ENCODE measurements at places on chromosomes 7 and 10.

GRCh38 chr7:92967238-92967637, 130.9 kb upstream of the CDK6 start:
- DNase-seq, result no peak

DNA sequence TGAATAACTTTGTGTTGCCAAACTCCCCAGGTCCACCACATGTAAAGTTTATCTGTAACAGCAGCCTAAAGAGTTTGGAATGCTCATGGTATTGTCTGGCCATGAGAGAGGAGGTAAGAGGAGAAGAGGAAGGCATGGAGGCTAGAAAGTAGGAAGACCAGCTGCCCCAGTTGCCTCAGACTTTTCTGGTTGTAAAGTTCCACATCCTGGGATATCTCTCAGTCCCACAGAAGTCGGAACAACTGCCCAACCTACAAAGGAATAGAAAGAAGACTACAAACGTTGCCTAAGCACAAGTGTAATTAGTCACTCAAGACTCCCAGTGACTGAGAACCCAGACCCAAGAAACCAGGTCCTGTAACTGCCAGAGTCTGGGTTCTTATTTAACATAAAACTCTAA, 47.3 kb downstream of the CREB3L2 start:
- DNase-seq, result no peak

DNA sequence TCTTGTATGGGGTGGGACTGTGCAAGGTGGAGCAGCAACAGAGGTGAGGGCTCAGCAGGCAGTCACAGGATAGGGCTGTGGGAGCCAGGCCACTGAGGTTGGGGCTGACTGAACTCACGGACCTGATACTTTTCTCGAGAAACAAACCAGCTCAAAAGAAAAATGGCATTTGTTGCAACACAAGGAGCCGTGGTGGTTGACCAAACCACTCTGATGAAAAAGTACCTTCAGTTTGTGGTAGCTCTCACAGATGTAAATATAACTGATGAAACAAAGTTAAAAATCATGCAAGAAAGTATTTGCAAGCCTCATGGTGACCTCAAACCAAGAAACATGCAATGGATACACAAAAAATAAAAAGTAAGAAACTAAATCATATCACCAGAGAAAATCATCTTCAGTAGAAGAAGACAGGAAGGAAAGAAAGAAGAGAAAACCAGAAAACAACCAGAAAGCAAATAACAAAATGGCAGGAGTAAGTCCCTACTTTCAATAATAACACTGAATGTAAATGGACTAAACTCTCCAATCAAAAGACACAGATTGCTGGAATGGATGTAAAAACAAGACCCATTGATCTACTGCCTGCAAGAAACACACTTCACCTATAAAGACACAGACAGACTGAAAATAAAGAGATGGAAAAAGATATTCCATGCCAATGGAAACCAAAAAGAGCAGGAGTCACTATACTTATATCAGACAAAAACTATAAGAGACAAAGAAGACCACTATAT, 48.9 kb upstream of the DUSP5 start:
- DNase-seq, result no peak

GRCh38 chr7:132455378-132455777, 120.9 kb downstream of the PLXNA4 start:
- DNase-seq, result no peak

- no peak for DNase-seq
Observed at GRCh38 chr10:77109351-77109994, 528.1 kb downstream of the KCNMA1 start.

DNA sequence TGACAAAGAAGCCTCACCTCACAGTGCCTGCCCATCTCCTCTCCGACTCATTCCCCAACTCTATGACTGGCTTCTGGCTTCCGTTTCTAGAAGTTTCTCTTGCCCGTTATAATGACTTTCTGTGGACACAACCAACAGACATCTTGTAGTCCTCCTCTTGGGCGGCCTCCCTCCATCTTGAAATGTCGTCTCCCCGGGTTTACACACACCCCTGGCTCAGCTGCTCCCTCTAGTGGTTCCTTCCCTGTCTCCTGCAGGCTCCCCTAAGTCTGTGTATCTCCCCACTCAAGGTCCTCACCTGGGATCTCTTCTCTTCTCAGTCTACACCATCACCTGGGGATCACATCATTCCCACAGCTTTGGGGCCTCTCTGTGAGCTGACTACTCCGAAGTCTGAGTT, 123.4 kb upstream of the NEBL start:
- no peak for DNase-seq

- no peak for DNase-seq
Observed at GRCh38 chr7:107593025-107593410, 13.0 kb downstream of the BCAP29 start.

GRCh38 chr7:133484086-133484485, 231.2 kb downstream of the EXOC4 start:
- no peak for DNase-seq

DNA sequence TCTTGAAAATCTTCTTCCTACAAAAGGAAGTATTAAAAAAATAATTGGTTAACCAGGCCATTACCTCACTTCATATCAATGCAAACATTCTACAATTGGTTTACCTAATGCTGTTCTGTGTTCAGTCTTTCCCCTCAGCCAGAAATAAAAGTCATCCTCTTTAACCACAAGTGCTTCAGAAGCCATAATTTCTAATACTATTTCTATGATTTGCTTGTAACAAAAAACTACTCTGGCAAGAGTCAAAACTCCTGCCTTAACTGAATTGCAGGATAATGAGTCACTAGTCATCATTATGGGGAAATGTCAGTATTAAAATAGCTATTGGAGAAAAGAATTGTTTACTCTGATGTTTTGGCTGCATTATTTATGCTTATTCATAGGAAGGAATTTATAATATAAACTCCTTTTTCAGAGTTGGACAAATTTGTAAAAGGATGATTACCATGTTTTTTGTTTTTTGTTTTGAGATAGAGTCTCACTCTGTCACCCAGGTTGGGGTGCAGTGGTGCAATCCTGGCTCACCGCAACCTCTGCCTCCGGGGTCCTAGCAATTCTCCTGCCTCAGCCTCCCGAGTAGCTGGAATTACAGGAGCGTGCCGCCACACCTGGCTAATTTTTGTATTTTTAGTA, 55.5 kb upstream of the ODAD2 start:
- no peak for DNase-seq

GRCh38 chr10:26314265-26315013, 97.9 kb downstream of the GAD2 start:
- no peak for DNase-seq

DNA sequence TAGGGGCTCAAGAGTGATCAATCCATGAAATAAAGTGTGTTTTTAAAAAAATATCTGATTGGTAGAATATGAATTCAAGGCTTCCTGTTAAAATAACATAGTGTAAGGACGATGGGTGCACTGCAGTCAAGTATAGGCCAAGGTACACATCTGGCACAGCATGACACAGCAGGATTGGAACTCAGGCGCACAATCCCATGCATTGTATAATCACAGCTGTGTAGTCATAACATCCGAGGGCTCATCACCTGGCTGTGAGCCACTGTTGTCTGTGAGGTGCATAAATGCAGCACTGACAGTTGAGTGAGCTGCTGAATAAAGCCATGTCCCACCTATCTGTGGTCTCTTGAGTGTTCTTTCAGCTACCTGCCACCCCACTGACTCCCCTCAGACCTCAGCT, 142.3 kb upstream of the HPS1 start:
- no peak for DNase-seq

- no peak for DNase-seq
Observed at GRCh38 chr10:114322344-114322743, 82.0 kb downstream of the AFAP1L2 start.

DNA sequence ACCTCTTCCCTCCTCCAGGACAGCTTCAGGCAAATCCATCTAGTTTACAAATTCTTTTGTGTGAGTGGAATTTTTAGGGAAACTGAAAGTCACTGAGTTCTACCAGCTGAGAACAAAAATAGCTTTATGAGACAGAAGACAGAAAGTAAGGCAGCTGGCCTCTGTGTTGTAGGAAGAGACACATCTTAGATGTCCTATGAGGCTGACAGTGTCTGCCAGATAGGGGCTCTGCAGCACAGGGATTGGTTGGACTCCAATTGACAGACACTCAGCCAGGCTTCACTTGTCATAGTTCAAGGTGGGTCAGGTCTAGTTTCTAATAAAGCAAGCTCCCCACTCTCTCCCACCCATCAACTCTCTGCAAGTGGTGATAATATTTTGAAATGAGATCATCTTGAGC, 574.9 kb downstream of the CCSER2 start:
- DNase-seq, result no peak

GRCh38 chr10:86938260-86938659, 19.2 kb downstream of the MMRN2 start:
- DNase-seq, result no peak
